ENCODE measurements at places on chromosomes 12 and 14.

DNA sequence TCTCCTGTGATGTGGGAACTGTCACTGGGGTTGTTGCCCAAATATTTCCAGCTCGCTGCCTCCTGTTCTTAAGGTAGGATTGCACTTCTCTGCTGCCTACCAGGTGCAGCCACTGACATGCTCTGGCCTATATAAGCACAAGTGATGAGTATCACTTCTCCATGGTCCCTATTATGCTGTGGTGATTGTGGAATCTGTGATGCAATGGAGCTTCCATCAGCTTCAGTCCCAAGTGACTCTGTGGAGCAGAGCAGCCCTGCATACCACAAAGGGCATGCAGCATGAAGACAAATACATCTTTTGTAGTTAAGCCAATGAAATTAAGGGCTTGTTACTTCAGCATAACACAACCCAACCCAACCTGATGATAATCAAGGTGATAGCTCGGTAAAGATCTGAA lies 43.5 kb downstream of the CKAP4 start:
- no peak for DNase-seq

- no peak for DNase-seq
Observed at GRCh38 chr14:81655423-81656314, 122.0 kb upstream of the SEL1L start.

DNA sequence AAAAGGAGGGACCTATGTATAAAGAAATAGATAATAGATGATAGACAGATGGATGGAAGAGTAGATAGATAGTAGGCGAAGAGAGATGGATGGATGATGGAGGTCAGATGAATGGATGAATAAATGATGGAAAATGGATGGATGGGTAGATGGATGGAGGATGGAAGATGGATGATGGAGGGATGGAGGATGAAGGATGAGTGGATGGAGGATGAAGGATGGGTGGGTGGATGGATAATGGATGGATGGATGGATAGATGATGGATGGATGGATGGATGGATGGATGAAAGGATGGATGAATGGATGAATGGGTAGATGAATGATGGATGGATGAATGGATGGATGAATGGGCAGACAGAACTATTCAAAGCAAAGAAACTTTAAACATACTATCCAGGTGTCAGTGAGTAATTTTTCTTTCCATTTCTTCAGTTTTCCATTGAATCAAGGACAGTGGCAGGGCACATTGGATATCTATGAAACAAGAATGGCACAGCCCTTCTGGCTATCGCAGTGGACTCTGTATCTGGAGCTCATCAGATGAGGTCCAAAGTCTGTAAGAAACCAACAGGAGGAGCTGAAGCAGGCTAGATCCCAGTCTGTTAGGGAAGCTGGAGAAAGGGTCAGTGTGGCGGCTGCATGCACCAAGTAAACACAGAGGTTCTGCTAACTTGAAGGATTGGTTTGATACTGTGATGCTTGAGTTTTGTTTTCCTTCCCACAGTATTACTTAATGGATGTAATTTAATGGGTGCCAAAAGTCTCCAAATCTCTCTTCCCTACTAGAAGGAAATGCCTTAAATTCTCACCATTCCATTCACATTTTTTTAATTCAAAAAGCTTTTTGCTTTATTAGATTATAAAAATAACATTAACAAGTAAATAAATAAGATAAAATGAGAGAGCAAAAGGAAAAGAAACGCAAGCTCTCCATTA lies 18.1 kb upstream of the MED13L start:
- no peak for DNase-seq

DNA sequence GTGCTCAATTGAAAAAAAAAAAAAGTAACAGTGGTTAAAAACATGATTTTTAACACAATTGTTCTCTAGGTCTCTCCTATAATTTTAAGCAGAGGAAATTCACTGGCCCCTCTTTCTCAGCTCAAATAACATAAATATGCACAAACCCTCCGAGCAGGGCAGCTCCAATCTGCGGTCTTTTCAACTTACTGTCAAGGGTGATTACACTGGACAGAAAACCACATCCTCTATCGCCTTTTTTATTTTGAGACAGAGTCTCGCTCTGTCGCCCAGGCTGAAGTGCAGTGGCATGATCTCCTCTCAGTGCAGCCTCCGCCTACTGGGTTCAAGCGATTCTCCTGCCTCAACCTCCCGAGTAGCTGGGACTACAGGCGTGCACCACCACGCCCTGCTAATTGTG lies 16.5 kb upstream of the GABARAPL1 start:
- DNase-seq = no peak

GRCh38 chr12:131357920-131358319 lies 353.0 kb upstream of the SFSWAP start:
- DNase-seq = no peak

- no peak for DNase-seq
Observed at GRCh38 chr12:15751741-15752140, 37.4 kb downstream of the EPS8 start.

DNA sequence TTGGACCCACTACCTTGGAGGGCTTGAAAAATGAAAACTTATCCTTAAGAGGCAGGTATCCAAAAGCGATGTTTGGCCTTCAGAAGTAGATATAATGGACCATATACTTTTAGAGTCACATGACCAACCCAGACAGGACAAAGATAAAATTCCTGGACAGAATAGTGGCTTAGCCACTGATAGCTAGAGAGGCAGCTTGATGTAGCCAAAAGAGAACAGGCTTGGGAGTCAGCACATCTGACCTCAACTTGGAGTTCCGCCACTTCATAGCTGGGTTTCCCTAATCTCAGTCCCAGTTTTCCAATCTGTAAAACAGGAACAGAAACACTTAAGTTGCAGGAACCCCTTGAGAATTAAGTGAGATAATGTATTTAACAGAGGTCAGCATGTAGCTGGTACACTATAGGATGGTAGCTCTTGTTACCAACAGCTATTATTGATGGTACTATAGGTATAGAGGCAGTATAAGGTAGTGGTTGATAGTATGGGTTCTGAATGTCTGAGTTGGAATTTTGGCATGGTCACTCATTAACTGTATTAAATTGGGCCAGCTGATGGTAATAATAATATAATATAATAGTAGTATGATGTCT lies 63.2 kb upstream of the USP44 start:
- no peak for DNase-seq

- no peak for DNase-seq
Observed at GRCh38 chr12:67141296-67142018, 127.7 kb upstream of the CAND1 start.

GRCh38 chr14:26088275-26088674 lies 509.6 kb downstream of the NOVA1 start:
- no peak for DNase-seq

DNA sequence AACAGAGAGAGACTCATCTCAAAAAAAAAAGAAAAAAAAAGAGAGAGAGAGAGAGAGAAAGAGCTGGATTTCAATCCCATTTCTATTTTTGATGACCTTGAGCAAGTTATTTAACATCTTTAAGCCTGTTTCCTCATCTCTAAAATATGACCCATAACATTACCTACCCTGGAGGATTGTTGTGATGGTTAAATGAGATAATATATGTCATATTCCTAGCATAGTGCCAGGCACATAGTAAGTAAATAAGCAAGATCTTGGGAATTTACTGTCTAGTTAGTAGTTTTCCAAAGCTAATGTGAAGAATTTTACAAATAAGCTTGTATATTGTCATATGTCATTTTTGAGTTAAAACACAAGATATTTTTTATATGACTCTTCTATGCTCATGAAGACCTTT lies 236.5 kb downstream of the PHLDA1 start:
- no peak for DNase-seq

DNA sequence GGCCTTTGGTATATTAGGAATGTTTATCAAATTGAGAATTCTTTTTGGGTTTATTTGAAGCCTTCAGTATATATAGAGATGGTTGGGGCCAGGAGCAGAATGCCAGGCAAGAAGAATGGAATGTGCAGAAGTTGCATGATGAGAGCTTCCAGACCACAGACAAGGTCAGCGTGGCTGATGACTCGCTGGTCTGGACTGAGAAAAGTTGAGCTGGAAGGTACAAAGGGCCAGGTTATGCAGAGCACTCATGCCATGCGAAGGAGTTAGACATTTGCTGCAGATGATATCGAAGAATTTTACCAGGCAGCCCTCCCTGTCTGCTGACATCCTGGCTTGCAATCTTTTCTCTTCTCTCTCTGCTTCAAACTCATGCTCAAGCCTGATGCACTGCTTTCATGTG lies 196.2 kb upstream of the ARHGAP5 start:
- DNase-seq = no peak

DNA sequence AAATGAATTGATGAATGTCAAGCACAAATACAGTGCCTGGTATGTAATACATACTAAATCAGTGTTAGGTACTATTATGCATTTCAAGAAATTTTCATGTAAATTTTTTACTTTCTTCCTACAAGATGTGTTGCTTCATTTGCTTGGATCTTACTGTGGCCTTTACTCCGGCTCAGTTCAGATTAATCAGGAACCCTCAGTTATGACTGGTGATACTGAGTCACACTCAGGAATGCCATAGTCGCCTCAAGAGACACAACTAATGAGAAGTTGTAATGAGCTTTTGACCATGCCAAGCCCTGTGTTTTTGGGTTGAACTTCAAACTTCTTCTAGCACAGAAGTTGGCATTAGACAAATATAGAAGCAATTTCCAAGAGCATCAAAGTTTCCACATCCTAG lies 96.0 kb downstream of the TGFB3 start:
- no peak for DNase-seq

DNA sequence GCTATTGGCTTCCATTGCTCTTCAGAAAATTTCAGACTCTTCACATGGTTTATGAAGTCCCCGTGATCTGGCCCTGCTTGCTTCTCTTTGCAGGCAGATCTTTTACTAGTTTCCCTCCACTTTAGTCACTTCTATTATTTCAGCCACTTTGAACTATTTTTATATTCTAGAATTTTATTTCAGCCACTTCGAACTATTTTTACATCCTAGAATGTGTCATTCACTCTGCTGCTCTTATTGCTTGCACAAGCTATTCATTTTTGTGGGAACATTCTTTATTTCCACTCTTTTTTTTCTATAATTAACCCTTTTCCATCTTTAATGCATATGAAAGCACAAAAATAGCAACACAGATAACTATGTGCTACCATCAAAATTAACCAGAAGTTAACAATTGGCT lies 24.5 kb downstream of the TSHR start:
- no peak for DNase-seq

- DNase-seq = no peak
Observed at GRCh38 chr14:70754991-70755390, 54.3 kb downstream of the MAP3K9 start.

- DNase-seq = no peak
Observed at GRCh38 chr12:70840656-70841350, 79.7 kb downstream of the PTPRR start.

DNA sequence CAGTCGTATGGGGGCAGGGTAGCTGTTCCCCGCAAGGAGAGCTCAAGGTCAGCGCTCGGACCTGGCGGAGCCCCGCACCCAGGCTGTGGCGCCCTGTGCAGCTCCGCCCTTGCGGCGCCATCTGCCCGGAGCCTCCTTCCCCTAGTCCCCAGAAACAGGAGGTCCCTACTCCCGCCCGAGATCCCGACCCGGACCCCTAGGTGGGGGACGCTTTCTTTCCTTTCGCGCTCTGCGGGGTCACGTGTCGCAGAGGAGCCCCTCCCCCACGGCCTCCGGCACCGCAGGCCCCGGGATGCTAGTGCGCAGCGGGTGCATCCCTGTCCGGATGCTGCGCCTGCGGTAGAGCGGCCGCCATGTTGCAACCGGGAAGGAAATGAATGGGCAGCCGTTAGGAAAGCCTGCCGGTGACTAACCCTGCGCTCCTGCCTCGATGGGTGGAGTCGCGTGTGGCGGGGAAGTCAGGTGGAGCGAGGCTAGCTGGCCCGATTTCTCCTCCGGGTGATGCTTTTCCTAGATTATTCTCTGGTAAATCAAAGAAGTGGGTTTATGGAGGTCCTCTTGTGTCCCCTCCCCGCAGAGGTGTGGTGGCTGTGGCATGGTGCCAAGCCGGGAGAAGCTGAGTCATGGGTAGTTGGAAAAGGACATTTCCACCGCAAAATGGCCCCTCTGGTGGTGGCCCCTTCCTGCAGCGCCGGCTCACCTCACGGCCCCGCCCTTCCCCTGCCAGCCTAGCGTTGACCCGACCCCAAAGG lies 804 bp downstream of the GAPDH start:
- DNase-seq = peak; percentile 61

DNA sequence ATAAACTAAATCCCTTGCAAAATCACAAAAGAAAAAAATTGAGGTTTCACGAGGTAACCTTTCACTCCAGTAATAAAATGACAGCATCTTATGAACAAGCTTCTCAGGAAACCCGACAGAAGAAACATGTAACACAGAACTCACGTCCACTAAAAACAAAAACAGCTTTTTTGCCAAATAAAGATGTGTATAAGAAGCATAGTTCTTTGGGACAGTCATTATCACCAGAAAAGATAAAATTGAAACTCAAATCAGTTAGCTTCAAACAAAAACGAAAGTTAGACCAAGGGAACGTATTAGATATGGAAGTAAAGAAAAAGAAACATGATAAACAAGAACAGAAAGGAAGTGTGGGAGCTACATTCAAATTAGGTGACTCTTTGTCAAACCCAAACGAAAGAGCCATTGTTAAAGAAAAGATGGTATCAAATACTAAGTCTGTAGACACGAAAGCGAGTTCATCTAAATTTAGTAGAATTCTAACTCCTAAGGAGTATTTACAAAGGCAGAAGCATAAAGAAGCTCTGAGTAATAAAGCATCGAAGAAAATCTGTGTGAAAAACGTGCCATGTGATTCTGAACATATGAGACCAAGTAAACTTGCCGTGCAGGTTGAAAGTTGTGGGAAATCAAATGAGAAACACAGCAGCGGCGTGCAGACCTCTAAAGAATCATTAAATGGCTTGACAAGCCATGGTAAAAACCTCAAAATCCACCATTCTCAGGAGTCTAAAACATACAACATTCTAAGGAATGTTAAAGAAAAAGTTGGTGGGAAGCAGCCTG lies 25.8 kb downstream of the RESF1 start:
- DNase-seq = no peak

- DNase-seq = no peak
Observed at GRCh38 chr14:94288610-94289465, 4.2 kb downstream of the SERPINA10 start.

GRCh38 chr12:132259364-132259871 lies 70.0 kb downstream of the GALNT9 start:
- DNase-seq = no peak

DNA sequence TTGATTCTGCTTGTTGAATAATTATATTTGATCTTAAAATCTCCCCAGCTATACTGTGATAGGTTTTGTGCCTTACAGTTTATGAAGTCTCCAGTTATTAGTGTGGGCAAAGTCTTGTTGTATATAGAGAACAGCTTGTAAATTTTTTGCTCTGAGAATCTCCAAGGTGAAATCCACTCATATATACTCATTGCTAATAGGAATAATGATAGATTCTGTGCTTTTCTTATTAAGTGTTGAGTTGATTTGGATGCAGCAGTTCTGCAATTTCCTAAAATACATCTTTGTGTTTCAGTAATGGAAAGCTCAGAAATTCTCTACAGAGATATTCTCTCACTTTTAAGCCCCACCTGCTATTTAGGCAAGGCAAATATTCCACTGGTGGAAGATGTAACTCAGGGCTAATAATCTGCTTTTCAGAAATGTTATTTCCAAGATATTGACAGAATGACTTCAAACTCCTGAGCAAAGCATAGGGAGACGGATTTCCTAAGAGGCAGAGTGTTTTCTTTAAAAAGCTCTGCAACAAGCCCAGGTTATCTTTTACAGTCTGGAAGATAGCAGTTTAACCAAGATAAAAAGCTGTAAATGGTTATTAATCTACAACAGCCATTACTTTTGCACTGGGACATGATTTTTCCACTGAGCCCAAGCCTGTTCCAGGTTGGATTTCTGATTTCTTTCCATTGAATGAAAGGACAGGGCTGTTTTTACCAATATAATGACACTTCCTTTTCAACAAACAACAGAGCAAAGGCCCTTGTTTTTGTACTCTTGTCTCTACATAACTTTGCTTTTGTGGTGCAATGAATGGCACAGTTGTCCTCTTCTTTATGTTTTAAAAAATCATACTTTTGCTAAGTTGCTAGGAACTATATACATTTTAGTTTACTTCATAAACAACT lies 239.9 kb upstream of the ATP2B1 start:
- DNase-seq = no peak
